ENCODE measurements at places on chromosomes 2 and 18.

- no peak for DNase-seq
These were observed 167.1 kb upstream of the SIX2 start for GRCh38 chr2:45176390-45176789.

- no peak for DNase-seq
These were observed 28.3 kb downstream of the KIF5C start for GRCh38 chr2:148903294-148903693.

GRCh38 chr18:43590182-43590903 is 313.1 kb upstream of the SYT4 start:
- DNase-seq = no peak

- no peak for DNase-seq
These were observed 479.3 kb downstream of the CPS1 start for GRCh38 chr2:211035548-211036185.

- no peak for DNase-seq
These were observed 8.2 kb downstream of the ACTR3 start for GRCh38 chr2:113898081-113898480.

GRCh38 chr2:170423919-170424318 is 246.0 kb downstream of the MYO3B start:
- no peak for DNase-seq

GRCh38 chr18:59276047-59276446 is 2.8 kb upstream of the RAX start:
- no peak for DNase-seq

DNA sequence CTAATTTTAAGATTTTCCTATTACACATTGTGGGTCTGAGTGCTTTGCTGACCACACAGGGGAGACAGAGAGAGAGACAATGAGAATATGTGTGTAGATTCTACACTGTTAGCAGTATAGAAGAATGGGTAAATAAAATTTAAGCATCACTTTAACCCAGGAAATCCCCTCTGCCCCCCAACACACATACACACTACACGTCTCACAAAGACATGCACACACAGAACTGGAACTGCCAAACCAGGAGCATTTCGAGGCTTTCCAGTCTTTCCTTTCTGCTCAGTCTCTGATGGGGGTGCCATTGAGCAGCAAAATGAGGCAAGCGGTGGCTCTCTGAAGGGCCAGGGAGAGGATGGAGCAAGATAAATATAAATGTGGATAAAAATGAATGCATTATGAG is 2.5 kb downstream of the MERTK start:
- DNase-seq = no peak

- no peak for DNase-seq
These were observed 6.3 kb downstream of the HS6ST1 start for GRCh38 chr2:128312411-128312810.

DNA sequence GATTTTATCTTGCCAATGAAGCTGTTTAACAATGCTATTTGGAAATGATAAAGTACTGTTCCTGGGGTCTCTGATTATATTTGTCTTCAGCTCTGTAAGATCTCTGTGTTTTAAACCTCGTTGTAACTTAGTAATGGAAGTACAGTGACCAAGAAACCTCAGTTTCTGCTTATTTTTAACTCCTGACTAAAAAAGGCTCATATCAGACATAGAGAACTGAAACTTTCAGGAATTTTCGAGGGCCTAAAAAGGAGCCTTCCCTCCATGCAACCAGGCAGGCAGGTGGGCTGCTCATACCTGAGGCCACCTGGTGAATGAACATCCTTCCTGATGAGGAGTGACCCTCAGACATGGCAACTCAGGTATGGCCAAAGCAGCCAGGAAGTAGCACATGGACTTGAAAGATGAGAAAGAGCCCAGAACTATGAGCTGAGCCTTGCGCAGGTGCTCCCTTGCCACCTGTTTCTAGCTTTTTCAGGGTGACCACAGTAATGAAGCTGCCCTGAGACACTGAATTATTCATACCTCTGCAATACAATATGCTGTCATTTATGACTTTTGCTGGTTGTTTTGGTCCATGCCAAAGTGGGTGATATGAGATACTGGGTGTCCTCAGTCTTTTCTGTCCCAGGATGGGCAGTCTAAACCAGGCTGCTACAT is 23.9 kb downstream of the MYO3B start:
- no peak for DNase-seq

GRCh38 chr2:73998451-73998850 is 13.7 kb downstream of the TET3 start:
- DNase-seq = peak; percentile 23

- no peak for DNase-seq
These were observed 84.3 kb downstream of the FANCL start for GRCh38 chr2:58156780-58157179.

- DNase-seq = no peak
These were observed 127.1 kb downstream of the LPIN1 start for GRCh38 chr2:11873356-11874154.

DNA sequence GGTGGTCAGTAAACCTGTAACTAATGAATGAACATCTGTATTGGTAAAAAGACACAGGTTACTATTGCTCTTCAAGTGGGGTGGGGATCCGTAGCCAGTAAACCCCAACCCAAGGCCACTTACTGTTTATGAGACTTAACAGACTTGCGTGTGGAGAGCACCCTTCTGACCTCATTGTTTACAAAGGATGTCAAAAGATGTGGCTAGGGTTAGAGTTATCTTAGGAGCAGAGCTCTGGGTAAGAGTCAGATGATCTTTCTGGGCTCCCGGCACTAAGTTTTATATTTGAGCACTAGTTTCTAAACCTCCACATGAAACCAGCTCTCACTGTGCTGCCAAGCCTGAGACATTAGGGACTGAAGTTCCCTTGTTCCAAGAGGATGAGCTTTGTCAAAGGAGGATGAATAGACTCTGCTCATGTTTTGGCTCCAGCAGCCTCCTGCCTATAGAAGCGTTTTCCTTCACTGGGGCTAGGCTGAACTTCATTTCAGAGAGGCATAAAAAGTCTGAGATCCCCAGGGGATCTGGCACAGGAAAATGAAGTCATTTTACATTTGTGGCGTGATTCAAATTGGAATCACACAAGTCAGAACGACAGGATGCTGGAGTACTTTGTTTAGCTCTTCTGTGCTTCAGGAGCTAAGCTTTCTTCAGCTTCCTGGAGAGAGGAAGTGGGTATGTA is 403.1 kb upstream of the TRIB2 start:
- no peak for DNase-seq

GRCh38 chr2:18545384-18545783 is 15.1 kb downstream of the RDH14 start:
- no peak for DNase-seq

DNA sequence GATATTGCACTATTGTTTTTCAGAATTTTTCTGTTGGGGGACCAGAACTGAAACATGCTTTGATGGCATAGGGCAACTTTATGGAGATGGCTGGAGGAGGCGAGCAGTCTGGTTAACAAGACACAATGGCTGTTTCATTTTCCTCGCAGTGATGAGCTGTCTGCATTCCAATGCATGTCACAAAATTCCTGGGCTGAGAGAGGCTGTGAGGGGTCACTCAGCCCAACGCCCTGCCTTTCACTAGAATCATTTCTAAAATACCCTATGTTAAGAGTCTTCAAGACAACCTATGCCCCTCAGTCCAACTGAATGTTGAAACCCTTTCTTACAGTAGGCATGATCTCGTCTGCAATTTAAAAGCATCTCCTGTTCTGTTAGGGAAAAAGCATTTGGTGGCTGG is 1090.0 kb downstream of the BCL11A start:
- DNase-seq = no peak

GRCh38 chr18:43571078-43571689 is 293.9 kb upstream of the SYT4 start:
- DNase-seq = peak; percentile 15

DNA sequence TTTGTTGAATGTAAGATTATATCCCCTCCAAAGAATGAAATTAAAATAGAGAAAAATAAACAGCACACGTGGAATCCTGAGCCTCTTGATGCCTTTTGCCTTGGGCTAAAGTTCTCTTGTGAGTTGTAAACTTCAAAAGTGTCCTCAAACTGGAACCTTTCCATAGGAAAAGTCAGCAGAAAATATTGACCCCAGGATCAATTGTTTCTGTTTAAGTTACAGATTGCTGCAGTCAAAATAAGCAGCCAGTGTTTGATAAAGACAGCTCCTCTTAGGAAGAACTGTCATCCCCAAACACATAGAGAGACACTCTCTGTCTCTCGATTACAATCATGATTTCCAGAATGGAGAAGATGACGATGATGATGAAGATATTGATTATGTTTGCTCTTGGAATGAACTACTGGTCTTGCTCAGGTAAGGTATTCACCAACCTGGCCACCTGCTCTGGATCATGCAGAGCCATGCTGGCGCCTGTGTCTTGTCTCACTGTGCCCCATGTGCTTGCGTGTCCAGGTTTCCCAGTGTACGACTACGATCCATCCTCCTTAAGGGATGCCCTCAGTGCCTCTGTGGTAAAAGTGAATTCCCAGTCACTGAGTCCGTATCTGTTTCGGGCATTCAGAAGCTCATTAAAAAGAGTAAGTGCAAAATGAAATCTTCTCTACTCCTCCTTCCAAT is at the start of gene SPP2:
SPP2 (plus strand) TSS at position 248 of the 681 bp plus-strand sequence; CDS start at position 333, 85 bp downstream.
- DNase-seq = no peak

GRCh38 chr2:46569061-46569560 is 89.7 kb downstream of the TMEM247 start:
- no peak for DNase-seq

DNA sequence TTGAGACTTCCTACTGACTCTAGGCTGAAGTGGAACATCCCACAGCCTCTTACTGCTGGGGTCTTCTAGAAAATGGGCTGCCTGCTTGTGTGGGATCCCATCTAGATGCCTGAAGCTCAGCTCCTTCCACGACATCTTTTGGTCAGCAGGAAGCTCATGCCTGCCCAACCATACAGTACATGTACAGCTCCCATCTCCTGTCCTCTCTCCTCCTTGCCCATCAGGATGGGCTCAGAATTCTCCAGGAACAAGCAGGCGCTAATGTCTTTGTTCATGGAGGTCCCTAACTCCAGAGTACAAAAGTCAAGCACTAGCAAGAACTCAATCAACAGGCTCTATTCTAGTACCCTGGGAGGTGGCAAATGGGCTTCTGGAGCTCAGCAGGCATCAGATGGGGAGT is 31.7 kb upstream of the GPR17 start:
- no peak for DNase-seq

DNA sequence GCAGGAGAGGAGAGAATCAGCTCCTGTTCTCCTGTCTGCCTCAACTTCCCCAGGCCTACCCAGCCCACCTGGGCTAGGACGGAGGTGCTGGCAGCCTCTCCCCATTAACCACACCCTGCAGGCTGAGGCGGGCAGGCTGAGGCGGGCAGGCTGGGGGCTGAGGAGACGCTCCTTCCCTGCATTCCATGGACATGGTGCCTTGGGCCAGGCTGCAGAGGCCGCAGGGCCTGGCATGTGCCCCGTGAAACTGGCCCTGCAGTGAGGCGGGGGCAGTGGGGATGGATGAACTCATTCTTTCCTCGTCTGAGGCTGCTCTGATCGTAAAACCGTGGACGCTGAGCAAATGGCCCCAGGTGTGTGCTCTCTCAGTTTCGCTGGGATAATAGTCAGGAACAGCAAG is 84.7 kb upstream of the LAPTM4A start:
- no peak for DNase-seq

- no peak for DNase-seq
These were observed 104.7 kb upstream of the CDCA7 start for GRCh38 chr2:173249661-173250641.

GRCh38 chr2:9261231-9261883 is 54.7 kb downstream of the ASAP2 start:
- DNase-seq = no peak

GRCh38 chr2:76247006-76247405 is 536.3 kb upstream of the GCFC2 start:
- no peak for DNase-seq

DNA sequence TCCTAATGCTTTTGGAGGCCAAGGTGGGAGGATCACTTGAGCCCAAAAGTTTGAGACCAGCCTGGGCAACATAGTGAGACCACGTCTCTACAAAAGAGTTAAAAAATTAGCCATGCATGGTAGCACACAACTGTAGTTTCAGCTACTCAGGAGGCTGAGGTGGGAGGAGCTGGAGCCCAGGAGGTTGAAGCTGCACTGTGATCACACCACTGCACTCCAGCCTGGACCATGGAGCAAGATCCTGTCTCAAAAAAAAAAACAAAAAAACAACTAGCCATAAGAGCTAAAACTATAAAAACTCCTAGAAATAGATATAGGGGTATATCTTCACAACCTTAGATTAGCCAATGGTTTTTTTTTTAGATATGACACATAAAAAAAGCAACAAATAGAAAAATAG is 16.9 kb upstream of the COL6A3 start:
- no peak for DNase-seq

DNA sequence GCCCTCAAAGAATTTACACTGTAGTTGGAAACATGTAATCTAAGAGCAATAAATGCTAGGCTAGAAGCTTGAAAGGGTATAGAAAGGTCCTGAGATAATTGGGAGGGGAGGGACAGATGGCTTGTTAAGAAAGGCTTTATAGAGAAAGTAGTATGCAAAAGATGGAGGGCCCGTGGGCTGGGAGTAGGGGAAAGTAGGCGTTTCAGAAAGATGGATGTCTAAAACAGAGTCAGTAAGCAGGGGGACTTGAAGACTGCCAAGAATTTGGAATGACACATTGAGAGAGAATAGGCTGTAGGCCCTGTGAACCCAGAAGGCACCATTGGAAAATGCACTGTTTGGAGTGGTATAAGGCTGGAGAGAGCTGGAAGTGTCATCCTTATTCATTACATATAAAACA is 822 bp downstream of the PSMG2 start:
- no peak for DNase-seq
